ENCODE measurements at places on chromosomes 3 and 15.
A peak's percentile ranks its signal among the peaks of the same experiment; 100 is the strongest.

DNA sequence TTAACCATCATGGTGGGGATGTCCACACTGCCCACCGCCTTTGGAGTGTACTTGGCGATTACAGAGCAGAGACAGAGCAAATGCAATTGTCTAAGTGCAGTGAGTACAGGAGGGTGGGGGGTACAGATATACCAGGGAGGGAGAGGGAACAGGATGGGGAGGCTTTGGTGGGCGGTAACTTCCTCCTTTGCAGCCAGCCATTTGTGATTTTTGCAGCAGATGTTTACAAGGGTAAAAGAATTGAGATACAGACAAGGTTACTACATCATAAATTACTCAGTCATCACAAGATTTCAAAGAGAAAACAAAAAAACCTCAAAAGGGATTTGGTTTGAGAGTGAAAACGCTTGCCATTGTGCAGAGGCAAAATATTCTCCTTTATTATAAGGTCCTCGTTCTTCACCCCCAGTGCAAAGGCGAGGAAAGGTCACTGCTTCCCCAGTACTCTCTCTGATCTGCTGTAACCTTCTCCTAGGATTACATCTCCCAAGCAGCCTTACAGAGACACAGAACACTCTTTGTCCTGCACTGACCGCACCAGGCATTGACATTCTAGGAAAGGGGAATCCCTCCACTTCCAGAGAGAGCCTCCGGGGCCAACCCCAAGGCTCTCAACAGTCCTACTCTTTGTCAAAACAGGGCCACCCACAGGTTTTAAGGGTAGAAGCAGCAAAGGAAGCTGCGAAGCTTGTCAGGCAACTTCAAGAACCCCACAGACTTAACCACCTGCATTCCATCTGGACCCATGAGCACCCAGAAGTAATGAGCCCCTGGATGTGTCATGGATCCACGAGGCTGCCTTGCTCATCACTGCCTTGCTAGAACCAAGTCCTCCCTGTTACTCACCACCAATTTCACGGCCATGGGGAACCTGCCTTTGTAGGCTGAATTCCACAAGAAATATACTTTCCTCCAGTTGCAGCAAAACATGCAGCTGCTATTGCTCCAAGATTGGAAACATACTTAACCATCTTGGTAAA, 117.3 kb downstream of the ADAMTS17 start:
- DNase-seq = no peak

- peak; percentile 44 for DNase-seq
Observed at GRCh38 chr15:35444557-35445204, 101.3 kb downstream of the DPH6 start.

- no peak for DNase-seq
Observed at GRCh38 chr3:11312166-11312565, 40.0 kb downstream of the ATG7 start.

DNA sequence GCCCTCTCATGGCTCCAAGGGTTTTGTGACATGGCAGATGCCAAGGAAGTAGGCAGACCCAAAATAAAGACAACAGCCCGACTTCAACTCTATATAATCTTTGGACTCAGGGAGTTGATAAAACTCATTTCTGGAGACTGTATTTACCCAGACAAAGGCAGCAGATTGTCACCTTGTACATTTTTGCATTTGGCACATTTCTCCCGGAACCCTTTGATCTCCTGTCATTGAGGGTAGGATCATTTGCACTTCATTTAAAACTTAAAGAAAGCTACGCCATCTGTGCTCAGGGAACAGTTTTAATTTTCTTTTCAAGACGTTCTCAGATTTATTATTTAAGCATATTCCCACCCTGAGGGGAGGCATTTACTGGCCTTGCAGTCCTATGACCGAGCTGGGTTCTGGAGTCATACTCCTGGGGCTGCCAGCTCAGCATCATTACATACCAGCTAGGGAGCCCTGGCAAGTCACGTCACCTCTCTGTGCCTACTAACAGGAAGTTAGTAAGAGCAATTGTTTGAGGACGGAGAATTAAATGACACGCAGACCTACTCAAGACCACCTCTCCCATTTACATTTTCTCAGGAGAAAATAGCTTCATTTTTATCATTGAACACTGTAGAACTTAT, 5.9 kb downstream of the CDCP1 start:
- DNase-seq = no peak

DNA sequence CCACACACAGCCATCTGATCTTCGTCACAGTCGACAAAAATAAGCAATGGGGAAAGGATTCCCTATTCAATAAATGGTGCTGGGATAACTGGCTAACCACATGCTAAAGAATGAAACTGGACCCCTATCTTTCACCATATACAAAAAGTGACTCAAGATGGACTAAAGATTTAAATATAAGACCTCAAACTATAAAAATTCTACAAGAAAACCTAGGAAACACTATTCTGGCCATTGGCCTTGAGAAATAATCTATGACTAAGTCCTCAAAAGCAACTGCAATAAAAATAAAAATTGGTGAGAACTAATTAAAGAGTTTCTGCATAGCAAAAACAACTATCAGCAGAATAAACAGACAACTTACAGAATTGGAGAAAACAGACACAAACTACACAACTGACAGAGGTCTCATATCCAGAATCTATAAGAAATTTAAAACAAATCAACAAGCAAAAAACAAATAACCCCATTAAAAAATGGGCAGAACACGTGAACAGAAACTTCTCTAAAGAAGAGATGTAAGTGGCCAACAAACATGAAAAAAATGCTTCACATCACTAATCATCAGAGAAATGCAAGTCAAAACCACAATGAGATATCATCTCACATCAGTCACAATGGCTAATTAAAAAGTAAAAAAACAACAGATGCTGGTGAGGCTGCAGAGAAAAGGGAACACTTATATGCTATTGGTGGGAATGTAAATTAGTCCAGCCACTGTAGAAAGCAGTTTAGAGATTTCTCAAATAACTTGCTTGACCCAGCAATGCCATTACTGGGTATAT, 104.0 kb downstream of the NR1I2 start:
- no peak for DNase-seq

GRCh38 chr3:132211896-132212295, 105.3 kb upstream of the ACP3 start:
- DNase-seq = no peak

DNA sequence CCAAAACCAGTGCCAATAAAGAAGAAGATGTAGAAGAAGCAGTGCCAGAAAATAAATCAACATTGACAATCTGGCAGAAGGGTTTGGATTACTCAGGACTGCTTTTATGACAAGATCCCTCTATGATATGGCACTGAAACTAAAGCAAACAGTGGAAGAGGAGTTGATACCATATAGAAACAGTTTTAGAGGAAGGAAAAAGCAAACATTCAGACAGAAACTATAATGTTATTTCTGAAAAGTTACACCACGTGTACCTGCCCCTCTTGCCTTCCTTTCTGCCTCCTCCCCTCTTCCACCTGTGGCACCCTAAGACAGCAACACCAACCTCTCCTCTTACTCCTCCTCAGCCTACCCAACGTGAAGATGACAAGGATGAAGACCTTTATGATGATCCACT, 63.0 kb downstream of the SFMBT1 start:
- no peak for DNase-seq

Measured in GM10248 (cell line).